SJCRH30 (cell line): ENCODE measurements at places on chromosomes 4 and X. TPM values are rescaled to one million over a fixed set of nuclear protein-coding genes. Genes with fewer than 3 reads are reported as not detected.

GRCh38 chr4:185888676-185889075, 76.7 kb upstream of the SORBS2 start:
- no peak for DNase-seq

DNA sequence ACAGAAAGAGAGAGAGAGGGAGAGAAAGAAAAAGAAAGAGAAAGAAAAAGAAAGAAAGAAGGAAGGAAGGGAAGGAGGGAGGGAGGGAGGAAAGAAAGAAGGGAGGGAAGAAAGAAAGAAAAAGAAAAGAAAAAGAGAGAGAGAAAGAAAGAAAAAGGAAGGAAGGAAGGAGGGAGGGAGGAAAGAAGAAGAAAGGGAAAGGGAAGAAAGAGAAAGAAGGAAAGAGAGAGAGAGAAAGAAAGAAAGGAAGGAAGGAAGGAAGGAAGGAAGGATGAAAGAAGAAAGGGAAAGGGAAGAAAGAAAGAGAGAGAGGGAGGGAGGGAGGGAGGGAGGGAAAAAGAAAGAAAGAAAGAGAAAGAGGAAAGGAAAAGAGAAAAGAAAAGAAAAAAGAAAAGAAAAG, 10.8 kb downstream of the OPHN1 start:
- DNase-seq = no peak

GRCh38 chr4:71677568-71677967, 106.3 kb downstream of the GC start:
- DNase-seq = no peak

The SGMS2 gene
- 4.1 and 4.4 TPM in 2 replicates for total RNA-seq

The ZBED1 gene
- total RNA-seq = 26.4 and 27.0 TPM in 2 replicates

The PAGE2B gene
- not detected in 2 replicates for total RNA-seq

DNA sequence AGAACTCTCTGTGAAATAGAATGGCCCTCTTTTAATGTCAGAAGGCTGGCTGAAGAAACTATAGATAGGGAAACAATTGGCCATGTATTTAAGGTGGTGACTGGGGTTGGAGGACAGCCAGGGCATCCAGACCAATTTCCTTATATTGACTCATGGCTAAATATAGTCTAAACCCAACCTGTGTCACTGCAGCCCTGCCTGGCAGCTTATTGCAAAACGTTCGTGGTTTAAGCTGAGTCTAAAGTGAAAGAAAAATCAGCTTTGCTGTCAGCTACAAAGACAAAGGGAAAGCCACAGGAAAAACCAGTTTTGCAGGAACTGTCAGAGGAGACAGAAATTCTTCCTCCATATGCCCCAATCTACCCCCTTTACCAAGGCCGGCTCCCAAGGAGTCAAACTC, 902.8 kb upstream of the NDST4 start:
- DNase-seq = no peak

GRCh38 chr4:86522349-86522748, 71.8 kb upstream of the PTPN13 start:
- DNase-seq = no peak

DNA sequence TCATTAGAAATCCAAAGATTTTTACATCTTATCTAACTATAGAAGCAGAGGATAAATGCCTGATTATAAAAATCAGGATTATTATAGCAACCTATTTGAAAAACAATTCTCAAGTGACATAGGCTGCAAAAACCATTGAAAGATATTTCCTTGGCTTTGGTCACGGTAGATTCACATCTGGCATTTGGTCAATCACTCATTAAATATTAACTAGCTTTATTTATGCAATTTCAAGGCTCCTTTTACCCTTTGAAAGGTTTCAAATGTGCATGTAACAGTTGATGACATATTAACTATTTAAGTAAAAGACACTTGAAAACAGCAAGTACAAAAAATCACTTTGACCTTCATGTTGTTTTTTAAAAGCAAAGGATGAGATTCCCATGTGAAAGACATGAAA, 98.1 kb downstream of the MMRN1 start:
- DNase-seq = peak; percentile 76
